ENCODE measurements at places on chromosomes 4 and X.
A peak's percentile ranks its signal among the peaks of the same experiment; 100 is the strongest.

DNA sequence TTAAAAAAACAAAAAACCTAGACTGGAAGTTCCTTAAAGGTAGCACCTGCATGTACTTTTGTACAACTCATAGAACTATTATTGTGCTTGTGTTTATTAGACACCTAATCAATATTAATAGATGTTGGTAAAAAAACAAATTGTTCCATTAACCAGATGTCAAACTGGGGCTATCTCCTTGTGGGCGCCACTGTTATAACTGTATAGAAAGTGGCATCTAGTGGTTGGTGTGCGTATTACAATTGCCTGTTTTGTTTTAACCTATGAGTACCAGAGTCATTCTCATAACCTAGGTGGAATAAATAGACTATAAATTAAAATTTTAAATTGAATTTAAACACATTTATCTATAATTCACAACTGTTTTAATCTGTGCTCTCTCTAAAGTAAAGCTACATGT lies 97.4 kb downstream of the COL4A5 start:
- no peak for DNase-seq

DNA sequence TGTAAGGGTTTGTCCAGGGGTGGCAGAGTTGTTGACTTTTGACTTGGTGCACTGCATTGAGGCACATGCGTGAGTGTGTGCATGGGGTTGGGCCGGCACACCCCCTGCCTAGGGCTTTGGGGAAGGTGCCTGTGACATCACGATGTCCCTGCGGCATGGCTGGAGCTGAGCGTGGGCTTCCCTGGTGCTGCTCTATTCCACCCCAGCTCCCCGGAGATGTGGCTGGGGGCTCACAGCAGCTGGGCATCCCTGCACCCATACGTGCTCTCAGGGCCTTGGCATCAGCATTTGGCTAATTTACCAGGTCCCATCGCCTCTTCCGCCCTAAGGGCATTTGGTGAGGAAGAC lies 5.7 kb downstream of the PSAPL1 start:
- no peak for DNase-seq

DNA sequence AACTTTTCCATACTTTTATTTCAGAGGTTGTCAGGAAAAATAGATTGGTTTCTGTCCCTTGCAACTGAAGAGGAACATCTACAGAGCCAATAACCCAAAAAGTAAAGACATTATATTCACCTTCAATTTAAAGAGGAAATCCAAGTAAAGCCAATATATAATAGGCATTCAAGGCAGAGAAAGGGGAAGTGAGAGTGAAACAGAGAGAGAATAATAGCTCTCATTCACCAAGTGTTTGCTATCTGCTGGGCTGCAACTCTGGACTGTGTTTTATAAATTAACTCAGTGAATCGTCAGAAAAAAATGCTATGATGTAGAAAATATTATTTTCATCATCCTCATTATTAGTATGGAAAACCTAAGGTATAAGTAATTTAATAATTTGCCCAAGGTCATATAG lies 448.5 kb downstream of the TRAM1L1 start:
- DNase-seq = no peak

- no peak for DNase-seq
Measured at GRCh38 chr4:7653510-7654369, 219.0 kb upstream of the PSAPL1 start.

GRCh38 chr4:110702326-110702725 lies 79.4 kb upstream of the PITX2 start:
- no peak for DNase-seq

DNA sequence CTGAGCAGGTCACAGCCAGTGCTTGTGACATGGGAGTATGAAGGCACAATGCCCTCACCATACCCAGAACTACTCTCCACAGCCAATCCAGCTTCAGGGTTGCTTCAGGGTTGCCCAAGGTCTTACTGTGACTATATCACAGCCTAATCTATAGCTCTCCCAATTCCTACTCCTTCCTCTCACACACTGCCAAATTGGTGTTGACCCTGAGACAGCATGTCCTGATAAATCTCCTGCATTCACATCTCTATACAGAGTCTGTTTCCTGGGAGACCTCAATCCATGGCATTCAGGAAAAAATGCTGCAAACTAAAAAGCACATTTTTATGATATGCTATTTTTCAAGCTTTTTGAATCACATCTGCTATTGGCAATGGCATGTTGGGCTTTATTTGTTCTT lies 456.7 kb downstream of the GRID2 start:
- DNase-seq = no peak

DNA sequence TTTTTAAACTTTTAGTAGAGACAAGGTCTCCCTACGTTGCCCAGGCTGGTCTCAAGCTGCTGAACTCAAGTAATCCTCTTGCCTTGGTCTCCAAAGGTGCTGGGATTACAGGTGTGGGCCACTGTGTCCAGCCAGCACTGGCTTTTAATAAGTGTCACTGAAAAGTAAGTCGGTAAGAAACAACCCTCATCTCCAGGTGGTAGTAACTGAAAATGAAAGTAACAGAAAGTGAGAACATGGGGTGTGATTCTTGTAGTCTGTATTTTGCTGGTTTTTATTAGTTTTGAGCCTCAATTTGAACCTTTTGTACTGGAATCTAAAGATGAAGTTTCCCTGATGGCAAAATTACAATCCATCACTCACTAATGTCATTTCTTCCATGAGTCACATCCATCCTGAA lies 238.1 kb upstream of the AGA start:
- DNase-seq = no peak

- no peak for DNase-seq
Measured at GRCh38 chr4:183544109-183544508, 39.3 kb downstream of the ING2 start.

- DNase-seq = no peak
Measured at GRCh38 chr4:128904821-128905220, 95.3 kb downstream of the JADE1 start.

- no peak for DNase-seq
Measured at GRCh38 chrX:153902385-153902784, 2.1 kb upstream of the AVPR2 start.

DNA sequence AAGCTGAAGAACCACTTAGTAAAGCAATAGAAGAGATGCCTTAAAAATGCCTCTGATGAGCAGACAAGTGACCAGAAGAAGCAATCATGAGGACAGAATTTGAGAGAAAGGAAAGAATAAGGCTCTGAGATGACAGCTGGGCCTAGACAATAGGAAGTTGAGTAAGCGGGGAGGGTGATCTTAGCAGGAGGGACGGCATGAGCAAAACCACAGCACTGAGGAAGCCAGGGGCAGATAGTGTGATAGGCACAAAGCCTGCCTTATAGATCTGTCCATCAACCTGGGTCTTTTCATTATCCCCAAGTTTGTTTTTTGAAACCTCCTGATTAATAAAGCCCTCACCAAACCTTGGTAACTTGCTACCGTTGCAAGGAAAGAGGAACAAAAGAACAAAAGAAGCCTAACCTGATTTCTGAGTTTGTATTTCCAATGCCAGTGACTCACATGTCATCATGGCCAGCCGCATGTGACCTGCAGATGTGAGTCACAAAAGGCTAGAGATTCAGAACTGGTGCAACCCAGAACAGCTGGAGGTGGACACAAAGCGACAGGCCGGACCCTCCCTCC lies 55.7 kb upstream of the PPARGC1A start:
- DNase-seq = no peak

DNA sequence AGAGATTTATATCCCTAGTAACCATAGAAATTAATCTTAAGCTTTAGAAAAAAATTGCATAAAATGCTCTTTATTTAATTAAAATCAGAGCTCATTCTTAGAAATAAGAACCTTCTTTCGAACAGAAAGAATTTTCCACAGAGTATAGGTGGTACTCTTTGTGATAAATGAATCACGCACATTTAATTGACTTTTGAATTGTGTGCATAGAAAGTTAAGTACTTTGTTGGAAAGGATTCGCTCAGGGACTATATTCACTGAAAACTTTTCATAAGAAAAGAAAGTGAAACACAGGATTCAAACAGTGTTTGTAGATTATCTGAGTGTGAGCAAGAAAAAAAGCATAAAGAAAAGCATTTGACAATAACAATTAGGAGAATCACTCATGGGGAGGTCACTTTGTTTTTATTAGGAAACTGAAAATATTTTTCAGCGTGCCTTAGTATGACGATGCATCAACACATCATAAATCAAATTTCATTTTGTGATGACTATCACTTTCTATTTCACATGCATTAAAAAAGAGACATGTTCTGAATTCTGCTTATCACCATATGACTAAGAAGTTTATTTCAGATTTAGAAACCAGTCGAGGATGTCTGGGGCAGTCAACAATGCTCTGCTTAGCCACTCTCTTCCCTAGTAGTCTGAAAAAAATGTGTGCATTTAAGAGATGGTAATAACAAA lies 49.5 kb downstream of the STX18 start:
- DNase-seq = no peak

DNA sequence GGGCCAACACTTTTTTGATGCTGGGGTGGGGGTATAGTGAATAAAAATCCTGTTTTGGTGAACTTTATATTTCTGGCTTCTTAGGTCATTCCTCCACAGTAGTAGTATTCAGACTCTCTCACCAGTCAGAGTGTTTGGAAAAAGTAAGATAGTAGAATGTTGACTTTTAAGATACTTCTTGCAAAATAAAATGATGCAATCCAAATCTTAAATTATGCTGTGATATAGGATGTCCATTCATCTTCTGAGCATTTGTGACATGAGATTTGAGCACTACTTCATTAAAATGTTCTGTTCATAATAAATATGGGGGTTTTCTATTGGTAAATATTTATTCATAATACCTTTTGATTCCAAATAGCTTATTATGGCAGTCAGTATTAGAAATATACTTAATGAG lies 70.1 kb downstream of the BMP2K start:
- DNase-seq = no peak

GRCh38 chr4:185128272-185129119 lies 14.6 kb upstream of the SLC25A4 start:
- no peak for DNase-seq

DNA sequence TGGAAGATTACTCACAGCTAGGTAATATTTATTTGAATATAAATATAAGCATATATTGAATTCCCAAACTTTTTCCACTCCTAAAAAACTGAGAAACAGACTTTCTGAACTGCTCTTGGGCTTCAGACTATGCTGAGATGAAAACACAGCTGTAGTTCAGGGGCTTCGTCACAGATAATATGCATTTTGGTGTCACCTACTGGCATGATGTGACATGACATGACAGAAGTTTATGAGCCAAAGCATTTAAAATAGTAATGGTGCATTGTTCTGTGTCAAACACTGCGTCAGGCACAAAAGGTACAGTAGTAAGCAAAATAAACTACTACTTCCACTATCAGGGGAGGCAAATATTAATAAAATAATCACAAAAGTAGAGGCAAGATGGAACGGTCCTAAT lies 171.3 kb downstream of the BTC start:
- no peak for DNase-seq

GRCh38 chr4:11408233-11408967 lies 20.3 kb downstream of the HS3ST1 start:
- DNase-seq = no peak

- no peak for DNase-seq
Measured at GRCh38 chr4:10811991-10812390, 127.4 kb upstream of the CLNK start.

- no peak for DNase-seq
Measured at GRCh38 chrX:97399400-97399799, 515.7 kb downstream of the RPA4 start.

DNA sequence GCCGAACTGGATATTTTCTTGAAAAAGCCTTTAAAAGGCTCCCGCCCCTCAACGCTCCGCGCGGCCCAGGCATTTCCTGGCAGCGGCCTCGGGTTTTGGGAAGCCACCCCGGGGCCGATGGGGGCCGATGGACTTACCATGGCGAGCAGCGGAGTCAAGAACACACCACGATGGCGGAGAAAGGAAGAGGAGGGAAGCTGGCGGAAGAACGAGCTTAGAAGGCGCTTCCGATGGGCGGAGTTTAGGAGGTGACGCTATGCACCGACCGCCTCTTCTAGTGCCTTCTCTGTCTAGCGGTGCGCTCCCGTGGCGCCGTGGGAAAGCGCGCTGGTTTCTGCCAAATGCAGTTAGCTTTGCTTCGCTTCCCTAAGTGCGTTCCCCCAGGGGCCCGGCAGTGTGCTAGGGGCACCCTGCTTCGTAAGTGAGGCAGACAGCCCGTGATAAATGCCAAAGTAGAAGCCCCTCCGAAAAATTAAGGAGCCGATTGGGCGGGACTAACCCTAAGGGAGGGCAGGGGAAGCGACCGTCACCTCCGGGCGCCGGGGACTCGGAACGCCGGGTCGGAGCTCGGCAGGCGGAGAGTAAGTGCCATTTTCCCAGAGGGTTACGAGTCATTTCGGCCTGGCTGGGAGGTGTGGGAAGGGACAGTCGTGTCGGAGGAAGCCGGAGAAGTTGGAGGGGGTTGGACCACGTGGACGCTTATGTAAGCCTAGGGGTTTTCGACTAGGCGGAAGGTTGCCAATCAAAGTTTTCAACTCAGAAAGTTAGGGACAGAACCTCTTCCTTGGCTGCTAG lies at the start of gene RPL39:
RPL39 (minus strand) TSS at position 194 of the 795 bp plus-strand sequence; CDS start at position 140, 54 bp downstream.
- peak; percentile 33 for DNase-seq

- no peak for DNase-seq
Measured at GRCh38 chrX:15142084-15142715, 127.7 kb downstream of the ASB9 start.

DNA sequence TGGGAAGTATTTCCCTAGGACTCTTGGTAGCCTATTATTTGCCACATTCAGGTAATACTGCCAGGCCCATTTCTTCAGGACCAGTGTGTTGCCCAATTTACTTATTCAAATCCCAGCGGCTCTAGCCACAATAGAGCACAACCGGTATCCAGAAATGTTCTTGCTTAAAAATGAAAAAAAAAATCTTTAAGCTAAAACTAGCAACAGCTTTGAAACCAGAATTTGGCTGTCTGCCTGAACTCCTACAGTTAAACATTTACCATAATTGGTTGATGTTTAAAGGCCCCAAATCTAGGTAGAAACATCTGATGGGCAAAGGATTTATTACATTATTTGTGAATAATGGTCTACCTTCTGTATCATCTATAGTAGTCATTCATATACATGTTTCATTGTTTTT lies 930 bp upstream of the SLITRK4 start:
- DNase-seq = no peak

DNA sequence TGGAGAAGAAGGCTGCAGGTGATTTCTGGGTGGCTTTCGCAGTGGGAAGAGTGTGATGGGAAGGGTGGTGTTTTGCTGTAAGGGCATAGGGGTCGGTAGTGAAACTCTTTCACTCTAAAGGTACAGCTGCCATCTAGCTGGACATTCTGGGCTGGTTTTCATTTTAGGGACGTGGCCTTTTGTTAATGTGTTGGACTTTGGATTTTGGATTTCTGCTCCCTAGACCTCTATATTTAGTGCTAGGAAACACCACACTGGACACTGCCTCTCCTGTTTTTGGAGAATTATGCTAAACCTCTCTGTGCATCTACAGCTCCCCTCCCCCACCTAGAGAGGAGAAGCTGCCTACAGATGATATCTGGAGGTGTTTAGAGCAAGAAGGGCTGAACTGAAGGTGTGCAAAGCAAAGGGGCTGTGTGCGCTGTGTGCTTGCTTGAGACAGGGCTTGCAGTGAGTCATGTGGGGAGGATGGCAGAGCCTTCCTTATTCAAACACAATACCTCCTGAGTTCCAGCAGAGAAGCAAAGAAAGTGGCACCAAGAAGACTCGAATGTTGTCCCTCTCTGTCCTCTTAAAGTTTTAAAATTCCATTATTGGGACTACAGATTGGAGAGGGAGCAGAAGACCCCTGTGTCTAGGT lies 47.9 kb downstream of the STARD8 start:
- no peak for DNase-seq
